Ureter (tissue), 1 donor: ENCODE measurements at places on chromosomes 11 and 22. TPM values are rescaled to one million over a fixed set of nuclear protein-coding genes. Genes with fewer than 3 reads are reported as not detected.

The MS4A3 gene
- not detected for total RNA-seq

The USP2 gene
- 4.8 TPM for total RNA-seq

The IL10RA gene
- total RNA-seq, result 22.4 TPM

The CD3D gene
- total RNA-seq, result 10.4 TPM

The GAL gene
- total RNA-seq, result 0.65 TPM
